Activated CD4-positive, CD25-positive, alpha-beta regulatory T cell (primary cell): ENCODE measurements at places on chromosomes 2 and 18.

DNA sequence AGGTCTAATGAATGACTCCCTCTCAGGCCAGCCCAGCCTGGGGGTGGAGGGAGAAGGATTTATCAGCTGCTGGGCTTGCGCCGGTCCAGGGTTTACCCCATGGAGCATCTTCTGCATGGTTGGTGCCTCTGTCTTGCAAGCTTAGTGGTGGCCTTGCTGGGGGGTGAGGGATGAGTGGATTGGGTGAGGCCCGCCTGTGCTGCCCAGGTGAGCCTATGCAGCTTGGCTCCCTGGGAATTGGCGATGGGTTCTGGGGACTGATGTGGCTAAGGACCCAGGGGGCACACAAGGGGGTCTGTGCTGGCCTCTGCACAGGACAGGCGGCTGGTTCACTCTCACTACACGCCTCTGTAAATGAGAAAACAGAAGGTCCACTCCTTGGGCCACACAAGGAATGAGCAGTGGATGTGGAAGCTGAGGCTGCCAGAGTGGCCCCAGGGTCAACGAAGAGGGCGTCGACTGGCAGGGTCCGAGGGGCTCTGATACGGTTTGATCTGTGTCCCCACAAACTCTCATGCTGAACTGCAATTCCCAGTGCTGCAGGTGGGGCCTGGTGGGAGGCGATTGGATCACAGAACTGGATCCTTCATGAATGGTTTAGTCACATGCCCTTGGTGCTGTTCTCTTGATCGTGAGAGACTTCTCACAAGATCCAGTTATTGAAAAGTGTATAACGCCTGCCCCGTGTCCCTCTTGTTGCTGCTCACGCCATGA, 151.6 kb upstream of the HDAC4 start:
- DNase-seq, result no peak

DNA sequence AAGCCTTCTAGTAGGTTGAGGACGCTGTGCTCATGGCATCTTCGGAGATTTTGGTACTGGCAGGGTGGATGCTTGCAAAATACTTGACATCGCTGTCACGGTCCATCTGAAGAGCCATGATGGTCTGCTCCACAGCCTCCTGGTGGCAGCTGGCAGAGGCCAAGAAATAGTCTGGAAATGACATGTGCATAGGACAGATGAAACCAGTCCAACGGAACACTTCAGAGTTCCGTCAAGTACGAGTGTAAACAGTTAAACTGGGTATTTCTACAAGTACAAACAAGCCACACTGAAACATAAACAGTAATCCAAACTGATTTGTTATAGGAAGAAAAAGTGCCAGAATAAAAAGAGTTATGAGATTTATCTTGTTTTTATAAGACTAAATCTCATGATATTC, 66.6 kb downstream of the PPP4R1 start:
- DNase-seq, result no peak

DNA sequence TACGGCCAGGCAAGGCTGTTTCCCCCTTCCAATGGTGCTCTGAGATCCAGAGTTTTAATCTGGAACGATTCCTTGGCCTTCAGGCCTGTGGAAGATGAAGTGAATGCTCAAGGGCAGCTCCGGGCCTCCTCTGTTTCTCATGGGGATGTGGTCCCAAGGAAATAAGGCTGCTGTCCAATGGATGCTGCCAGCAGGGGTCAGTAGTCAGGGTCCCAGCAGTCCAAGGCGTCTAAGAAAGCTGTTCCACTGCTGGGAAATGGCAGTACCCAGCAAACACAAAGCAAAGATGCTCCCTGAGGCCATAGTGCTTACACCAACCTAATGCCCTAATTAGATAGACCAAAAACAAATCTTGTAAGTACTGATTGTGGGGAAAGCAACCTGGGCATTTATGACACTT, 12.5 kb downstream of the NMS start:
- DNase-seq, result no peak

GRCh38 chr2:109615637-109616144, 1.5 kb downstream of the SOWAHC start:
- DNase-seq, result no peak

GRCh38 chr2:129737660-129738527, 241.6 kb upstream of the RAB6C start:
- no peak for DNase-seq

DNA sequence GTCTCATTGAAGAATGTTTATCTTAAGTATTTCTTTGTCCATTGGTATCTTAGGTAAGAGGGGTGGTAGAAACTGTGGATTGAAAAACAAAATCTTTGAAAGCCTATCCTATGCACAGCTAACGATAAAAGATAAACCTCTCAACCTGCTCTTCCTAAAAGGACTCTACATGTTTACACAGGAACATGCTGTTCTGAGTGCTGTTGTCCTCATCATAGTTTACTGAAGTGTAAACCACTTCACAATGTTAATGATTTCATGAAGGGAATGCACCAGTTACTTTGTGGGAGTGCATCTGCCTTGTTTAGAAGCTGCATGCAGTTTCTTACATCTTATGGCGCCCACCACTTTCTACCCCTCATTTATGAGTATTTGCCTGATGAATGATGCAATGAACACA, 1.2 kb downstream of the ACMSD start:
- DNase-seq, result no peak

DNA sequence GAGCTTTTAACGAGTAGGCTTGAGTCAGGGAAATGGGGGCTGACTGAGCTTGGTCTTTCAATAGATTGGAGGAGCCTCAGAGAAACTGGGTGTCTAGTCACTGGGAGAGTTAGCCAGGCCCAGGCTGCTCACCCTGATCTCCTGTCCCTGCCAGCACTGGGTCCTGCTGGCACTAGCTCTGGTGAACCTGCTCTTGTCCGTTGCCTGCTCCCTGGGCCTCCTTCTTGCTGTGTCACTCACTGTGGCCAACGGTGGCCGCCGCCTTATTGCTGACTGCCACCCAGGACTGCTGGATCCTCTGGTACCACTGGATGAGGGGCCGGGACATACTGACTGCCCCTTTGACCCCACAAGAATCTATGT, 720 bp downstream of the KRTCAP3 start:
- DNase-seq, result no peak

- no peak for DNase-seq
These were observed 5.4 kb downstream of the ALPG start for GRCh38 chr2:232411901-232412629.

DNA sequence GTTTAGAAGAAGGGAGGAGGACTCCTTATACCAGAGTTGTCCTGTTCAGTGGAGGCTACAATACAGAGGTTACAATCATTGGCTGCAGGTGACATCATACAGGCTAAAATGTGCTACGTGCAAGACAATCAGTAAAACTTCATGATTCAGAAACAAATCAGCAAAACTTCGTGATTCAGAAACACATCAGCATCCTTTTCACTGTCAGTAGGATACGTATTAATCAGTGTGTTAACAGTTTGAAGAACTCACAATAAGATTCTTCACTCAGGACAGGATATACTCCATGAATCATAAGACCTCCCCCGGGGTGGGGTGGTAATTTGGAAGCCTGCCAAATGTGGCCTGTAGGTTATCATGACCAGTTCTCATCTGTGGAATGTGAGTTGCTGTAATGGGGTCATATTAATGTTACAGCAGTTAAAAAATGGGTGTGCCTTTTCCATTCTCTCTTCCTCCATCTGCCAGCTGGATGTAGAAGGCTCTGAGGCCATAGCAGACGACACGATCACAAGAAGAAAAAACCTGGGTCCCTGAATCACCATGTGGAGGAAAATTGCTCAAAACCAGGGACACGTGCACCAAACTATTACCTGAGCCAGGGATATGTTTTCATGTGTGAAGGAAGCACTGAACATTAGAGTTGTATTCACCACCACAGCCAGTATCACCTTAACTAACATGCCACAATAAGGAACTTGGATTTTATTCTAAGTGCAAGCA, 134.8 kb upstream of the CREB1 start:
- no peak for DNase-seq

- DNase-seq, result no peak
These were observed 67.3 kb downstream of the SNORC start for GRCh38 chr2:232937278-232937906.

- no peak for DNase-seq
These were observed 63.5 kb downstream of the HDAC4 start for GRCh38 chr2:239337122-239337876.

DNA sequence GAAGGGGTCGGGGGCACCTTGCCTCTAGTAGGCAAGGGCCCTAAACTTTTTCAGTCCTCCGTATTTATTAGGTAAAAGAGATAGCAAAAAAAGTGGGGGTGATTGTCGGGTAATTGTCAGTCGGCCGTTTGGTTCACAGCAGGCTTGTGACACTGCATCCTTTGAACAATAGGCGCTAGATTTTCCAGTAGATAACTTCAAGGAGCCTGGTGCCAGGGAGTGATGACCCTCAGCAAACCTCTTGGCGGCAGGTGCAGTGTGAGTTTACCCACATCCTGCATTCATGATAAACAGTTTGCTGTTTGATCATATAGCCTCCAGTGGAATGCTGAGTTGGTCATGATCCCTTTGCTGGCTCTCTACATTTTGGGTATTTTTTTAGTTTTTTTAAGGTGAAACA, 22.9 kb downstream of the SERPINB8 start:
- DNase-seq, result no peak

DNA sequence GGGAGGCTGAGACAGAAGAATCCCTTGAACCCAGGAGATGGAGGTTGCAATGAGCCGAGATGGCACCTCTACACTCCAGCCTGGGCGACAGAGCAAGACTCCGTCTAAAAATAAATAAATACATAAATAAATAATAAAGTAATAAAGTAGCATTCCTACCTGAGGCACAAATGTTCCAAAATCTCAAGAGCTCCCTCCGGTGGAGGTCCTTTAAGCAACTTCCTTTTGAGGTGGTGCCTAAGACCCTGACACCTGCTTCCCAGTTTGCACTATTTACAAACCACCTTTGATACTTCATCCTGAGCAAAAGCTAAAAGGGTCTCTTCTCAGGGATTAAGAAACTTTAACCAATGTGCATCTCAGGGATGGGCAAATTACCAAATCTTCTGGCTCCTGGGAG, 505.1 kb downstream of the CNTNAP5 start:
- no peak for DNase-seq

GRCh38 chr2:234414596-234414995, 82.3 kb downstream of the ARL4C start:
- DNase-seq, result no peak

GRCh38 chr2:212345966-212346365, 192.6 kb downstream of the ERBB4 start:
- no peak for DNase-seq

DNA sequence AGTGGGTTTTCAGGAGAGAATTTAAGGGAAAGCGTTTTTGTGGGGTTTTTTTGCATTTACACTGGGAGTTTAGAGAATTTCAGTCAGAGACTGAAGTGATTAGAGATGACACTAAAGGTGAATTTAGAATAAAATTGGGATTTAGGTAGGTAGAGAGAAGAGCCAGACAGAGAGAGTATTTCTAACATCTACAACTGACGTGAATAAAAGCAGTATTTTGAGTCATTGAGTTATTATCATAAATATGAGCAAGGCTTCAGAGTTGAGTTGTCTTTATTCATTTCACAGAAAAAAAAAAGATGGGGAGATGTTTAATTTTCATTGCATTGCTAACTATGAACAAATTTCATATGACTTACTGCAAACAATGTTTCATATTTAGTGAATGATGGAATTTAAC, 202.9 kb downstream of the DPP4 start:
- DNase-seq, result no peak

DNA sequence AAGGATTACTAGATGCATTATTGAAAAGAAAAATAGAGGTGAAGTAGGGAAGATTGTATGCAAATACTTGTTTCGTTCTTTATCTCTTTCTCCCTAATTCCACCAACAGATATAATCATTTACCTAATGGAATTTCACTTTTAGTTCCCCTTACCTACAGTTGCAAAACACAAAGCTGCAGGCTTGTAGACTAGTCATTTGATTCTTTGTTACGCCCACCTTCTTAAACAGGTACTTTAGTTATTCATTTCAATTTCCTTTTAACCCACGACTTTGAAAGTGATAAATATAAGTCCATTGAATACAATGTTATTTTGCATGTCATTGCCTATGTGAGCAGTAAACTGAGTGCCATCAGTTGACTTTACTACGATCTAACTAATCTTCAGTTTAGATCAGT, 3.9 kb upstream of the HRH4 start:
- DNase-seq, result no peak

DNA sequence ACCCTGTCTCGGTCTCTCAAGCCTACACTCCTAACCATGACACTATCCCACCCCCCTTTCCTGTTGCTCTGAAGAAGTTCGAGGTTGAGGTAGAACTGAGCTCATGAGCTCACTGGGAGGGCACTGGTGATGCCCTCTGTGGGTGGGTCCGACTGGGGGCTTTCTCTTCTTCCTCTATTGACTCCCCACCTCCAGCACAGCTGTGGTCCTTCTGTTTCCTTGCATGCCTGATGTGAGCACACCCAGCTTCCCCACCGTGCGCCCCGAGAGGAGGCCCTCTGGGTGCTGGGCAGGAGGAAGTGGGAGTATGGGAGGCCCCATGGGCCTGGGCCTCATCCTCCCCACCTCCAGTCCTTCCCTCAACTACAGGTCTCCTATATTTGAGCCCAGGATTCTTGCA, 20.9 kb downstream of the SPEG start:
- no peak for DNase-seq

- DNase-seq, result no peak
These were observed 49.1 kb upstream of the DOCK10 start for GRCh38 chr2:225091336-225091735.

- no peak for DNase-seq
These were observed 18.1 kb downstream of the SULT1C3 start for GRCh38 chr2:108257757-108258331.

DNA sequence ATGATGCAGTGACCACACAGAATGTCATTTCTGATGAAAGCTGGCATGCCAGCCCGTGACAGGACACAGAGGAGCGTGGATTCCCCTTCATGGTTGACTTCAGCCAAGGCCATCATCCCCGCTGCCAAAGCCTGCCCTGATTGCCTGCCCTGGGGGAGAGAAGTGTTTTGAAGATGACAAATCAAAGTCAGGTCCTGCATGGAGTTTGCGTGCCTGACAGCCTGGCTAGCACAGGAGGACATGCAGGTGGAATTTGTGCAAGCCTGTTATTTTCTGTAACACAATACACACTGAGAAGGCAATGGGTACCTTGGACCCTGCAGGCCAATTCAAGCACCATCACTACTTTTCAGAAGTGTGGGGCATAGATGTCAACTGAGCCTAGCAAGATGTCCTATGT, 5.4 kb upstream of the IL1R2 start:
- DNase-seq, result no peak

DNA sequence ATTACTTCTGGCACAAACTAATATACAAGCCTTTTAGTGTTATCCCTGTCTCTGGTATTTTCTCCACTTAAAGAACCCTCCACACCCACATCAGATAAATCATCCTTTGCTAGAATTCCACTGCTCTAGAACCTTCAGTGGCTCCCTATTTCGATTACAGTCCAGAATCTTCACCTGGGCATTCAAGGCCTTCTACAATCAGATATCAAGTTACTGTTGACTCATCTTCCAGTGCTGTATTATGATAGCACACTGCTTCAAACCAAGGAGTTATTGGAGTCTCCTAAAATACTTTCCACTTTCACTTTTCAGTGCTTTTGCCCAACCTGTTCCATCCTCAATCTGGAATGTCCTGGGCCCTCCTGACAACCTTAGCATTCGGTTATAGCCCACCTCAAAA, 3.4 kb downstream of the CGREF1 start:
- DNase-seq, result no peak

GRCh38 chr18:72772916-72773315, 94.9 kb downstream of the NETO1 start:
- DNase-seq, result no peak

GRCh38 chr18:24063121-24063731, 48.7 kb downstream of the TTC39C start:
- DNase-seq, result no peak

- DNase-seq, result no peak
These were observed 23.3 kb downstream of the CYP26B1 start for GRCh38 chr2:72124376-72124775.

GRCh38 chr2:156826341-156826933, 390.3 kb downstream of the GPD2 start:
- DNase-seq, result no peak
